ENCODE measurements at places on chromosomes 4 and X.
A peak's percentile ranks its signal among the peaks of the same experiment; 100 is the strongest.

GRCh38 chr4:112951362-112952312, 97.8 kb upstream of the ANK2 start:
- no peak for DNase-seq

GRCh38 chr4:76867377-76867776, 30.6 kb downstream of the SOWAHB start:
- DNase-seq, result no peak

DNA sequence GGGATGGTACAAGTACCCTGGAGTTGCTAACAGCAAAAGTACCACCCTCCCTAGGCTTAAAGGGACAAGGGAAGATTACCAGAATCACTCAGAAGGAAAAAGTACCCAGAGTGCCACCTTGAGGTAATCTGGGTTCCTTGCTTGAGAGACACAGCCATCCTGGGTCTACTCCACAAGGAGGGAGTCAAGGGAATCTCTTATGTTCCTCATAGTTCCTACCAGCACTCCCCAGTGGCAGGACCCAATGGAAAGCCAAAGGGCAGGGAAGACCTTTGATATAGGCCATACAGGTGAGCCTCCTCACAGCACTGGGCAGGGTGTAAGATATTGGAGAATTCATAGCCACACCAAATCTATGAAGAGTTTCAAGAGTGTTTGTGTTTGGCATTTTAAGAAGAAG, 5.7 kb downstream of the IL2 start:
- DNase-seq, result no peak

DNA sequence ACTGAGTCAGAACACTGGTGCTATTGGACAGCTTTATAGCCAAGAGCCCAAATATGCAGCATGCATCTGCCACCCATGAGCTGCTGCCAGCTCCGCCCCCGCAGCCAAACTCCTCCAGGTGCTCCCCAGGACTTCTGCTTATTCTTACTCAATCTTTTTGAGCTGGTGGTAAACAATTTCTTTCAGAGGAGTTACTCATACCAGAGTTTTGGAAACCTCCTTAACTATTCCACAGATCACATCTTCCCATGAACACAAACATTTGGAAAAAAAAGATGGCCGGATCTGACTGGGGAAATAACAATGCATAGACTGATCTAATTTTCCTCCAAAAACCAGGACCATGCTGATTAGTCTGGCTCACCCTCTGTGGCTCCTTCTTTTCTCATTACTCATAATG, 399.9 kb downstream of the GPM6A start:
- DNase-seq, result no peak

DNA sequence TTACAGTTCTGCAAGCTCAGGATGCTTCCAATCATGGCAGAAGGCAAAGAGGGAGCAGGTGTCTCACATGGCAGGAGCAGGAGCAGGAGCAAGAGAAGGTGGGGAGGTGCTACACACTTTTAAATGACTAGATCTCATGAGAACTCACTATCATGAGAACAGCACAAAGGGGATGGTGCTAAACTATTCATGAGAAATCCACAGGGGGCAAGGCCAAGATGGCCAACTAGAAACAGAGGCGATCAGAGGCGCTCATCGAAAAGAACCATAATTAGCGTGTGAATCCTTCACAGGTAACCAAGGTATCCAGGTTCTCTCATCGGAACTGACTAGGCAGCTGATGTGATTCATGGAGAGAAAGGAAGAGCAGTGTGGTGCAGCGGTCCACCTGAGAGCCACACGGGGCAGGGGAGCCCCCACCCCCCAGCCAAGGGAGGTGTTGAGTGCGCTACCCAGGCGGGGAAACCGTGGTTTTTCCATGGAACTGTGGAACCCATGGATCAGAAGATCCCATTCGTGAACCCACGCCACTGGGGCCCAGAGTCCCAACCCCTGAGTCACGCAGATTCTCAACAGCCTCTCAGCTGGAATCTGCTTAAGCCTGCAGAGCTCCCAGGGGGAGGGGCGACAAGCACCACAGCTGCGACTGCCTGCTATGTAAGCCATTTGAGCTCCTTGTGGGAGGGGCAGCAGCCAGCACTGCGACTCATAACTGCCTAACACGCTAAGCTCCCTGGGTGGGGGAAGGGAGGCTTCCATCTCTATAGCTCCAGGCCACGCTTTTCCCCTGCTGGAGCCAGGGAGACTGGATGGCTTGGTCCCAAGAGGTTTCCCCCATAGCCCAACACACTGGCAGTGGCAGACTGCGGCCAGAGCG, 46.7 kb downstream of the FGF16 start:
- DNase-seq, result peak; percentile 40

- DNase-seq, result no peak
Observed at GRCh38 chrX:112470551-112470950, 209.2 kb downstream of the LHFPL1 start.

GRCh38 chr4:120801137-120801758, 121.3 kb downstream of the PRDM5 start:
- DNase-seq, result no peak

- no peak for DNase-seq
Observed at GRCh38 chrX:80485543-80485942, 65.3 kb downstream of the TENT5D start.

DNA sequence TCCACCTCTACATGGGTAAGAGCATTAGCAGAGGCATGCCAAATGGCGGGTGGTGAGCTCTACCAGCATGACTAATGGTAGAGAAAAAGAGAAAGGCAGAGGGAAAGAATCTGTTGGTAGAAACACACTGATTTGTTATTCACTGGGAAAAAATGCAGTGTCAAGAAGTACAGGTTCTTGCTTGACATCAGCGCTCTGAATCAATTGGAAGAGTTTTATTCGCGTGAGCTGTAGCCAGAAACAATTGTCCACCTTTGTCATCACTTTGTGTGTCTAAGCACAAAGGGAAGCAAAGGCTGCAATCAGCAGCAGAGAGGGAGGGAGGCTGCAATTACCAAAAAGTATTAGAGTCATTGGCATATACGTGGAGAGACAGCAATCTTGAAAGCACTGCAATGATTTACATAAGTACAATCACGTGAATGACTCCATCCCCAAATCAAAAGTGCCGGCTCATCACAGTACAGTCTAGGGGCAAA, 67.7 kb upstream of the HS3ST1 start:
- no peak for DNase-seq

DNA sequence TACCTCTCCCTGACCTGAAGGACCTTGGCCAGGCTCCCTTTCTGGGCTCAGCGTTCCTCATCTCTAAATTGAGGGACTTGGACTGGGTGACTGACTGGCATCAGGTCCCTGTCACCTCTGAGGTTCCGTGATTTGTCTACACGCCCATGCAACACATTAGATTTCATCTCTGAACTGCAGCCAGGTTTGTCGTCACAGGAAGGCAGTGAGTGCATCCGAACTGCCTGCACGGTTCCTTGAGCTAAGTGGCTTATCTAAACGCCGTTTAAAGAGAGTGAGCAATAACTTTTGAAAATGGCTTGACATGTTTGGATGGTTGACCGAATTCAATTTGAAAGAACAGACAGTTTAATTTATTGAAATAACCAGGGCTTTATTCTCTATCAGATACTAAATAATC, 70.1 kb downstream of the PCYT1B start:
- no peak for DNase-seq

- DNase-seq, result no peak
Observed at GRCh38 chr4:182969651-182970279, 52.6 kb upstream of the DCTD start.

DNA sequence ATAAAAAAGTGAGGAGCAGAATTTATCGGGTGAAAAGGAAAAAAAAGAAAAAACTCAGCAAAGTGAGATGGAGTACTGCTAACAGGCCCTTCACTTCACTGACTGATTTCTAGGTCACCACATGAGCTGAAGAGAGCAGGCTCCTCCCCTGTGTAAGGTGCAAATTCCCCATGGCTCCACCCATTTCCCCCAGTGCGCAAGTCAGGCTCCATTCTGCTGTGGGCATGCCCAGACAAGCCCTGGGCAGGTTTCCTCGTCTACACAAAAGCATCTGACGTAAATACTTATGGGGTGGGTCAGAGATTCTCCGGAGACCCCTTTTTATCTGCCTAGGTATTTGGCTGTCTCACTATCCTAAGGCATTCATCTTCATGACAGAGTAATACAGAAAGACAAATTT, 157.9 kb downstream of the MAGEB5 start:
- no peak for DNase-seq

DNA sequence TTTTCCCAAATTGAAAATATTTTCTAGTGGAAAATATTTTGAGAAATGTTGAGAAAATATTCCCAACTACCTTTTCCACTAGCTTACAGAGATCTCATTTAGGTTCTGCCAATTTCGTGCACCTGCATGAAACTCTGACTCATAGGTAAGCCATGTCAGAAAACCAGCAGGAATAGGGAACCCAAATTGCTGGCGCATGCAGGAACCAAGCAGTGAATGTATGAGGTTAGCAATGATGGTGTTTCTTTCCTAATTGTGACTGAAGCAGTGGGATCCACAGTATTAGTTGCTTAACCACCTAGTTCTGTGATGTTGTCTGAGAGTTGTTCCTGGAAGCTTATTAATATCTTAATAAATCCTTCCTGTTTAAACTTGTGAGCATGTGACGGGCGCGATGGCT, 381.0 kb upstream of the TRAM1L1 start:
- DNase-seq, result no peak

DNA sequence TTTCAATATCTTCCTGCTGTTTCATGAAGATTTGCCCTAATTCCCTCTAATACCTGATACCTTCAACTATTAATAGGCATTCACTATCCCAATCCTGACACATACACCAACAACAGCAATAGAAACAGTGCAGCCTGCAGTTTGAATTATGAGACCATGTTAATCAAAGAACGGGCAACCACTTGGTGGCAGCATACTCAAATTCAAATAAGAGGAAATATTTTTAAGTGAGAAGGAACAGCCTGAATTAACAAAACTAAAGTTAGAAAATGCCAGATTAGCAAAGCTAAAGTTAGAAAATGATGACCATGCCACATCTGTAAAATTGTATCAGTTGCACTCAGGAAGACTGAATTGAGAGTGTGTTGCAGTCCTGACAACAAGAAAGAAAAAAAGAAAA, 204.9 kb downstream of the SMARCA1 start:
- DNase-seq, result no peak

DNA sequence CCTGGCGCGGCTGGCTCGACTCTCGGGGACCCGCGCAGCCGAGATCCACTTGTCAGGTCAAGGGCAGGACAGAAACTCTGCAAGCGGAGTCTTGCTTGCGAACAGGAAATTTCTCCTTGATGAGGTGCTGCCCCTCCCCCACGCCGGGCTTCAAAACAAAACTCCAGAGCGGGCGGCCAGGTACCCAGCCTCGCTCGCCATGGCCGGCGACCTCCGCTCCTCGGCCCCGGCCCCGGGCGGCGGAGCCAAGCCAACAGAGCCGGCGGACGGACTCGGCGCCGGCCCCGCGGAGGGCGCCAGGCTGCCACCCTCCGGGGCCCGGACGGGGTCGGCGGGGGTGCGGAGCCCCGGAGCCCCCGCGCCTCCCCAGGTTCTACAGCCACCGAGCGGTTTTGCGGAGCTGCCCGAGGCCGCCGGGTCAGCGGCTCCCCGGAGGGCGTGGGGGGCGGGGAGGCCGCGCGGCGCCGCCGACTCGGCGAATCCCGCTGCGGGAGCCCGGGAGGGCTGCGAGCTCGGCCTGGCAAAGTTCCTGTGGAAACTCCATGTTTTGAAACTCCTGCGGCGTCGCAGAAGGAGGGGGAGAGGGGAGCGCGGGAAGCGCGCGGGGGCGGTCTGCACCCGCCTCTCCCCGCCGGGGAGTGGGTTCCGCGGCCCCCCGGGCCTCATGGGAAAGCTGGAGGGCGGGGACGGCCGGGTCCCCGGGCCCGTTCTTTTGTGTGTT, 11.7 kb upstream of the BCOR start:
- DNase-seq, result peak; percentile 51

All from T1000 (cell line).